ENCODE measurements at places on chromosomes 4 and X.

DNA sequence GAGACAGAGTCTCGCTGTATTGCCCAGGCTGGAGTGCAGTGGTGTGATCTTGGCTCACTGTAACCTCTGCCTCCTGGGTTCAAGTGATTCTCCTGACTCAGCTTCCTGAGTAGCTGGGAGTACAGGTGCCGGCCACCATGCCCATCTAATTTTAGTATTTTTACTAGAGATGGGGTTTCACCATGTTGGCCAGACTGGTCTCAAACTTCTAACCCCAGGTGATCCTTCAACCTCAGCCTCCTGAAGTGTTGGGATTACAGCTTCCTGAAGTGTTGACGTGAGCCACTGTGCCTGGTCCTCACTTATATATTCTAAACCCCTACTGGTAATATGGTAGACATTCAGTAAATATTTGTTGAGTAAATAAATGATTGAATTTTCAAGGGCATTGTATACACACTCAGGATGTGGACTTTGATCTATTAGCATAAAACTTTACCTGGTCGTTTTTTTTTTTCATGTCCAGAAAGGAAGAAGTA is 33.0 kb downstream of the MTHFD2L start:
- no peak for DNase-seq

GRCh38 chr4:176910646-176911045 is 117.9 kb upstream of the VEGFC start:
- no peak for DNase-seq

- no peak for DNase-seq
Measured at GRCh38 chr4:81021981-81022380, 8.5 kb upstream of the BMP3 start.

DNA sequence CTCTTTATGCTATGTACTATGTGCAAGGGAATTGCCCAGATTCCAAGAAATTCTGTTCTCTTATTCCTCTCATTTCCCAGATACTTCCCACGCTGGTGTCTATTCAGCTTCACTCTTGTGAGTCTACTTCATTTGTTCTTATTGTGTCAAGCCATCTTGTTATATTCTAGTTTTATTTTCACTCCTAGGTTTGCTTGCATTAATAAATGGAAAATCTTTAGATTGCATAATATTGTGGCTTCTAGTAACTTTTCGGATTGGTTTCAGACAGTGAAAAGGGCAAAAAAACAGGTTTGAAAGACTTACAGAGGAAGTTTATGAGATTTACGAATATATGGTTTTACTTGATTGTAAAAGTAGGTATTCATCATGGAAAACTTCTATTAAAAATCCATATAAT is 128.4 kb downstream of the BTC start:
- no peak for DNase-seq

DNA sequence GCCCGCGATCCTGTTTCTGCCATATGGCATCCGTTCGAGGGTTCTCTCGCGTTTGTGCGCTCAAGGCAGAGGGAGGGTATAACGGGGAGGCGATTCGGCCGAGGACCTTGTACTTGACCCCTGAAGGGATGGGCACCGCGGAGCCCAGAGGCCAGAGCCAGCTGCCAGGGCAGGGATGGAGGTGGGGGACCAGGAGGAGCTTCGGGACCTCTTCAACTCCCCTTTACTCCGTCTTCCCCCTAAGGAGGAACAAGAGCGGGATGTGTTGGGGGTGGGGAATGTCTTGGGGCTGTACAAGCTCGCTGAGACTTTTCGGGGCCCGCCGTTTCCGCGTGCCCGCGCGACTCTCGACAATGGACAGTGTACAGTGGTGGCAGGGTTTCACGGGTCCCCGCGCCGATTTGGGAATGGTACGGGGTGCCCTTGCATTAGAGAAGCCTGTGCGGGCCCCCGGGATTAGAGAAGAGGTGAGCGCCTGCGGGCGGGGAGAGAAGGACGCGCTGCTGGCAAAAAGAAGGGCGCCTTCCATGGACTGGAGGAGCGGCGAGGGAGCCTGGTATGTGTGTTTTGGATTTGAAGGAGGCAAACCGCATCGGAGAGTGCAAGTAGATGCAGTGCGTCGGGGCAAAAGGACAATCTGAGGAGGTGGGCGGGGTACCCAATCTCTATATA is 760 bp downstream of the UGT8 start:
- DNase-seq, result no peak

GRCh38 chrX:102808336-102808735 is 87.8 kb downstream of the GPRASP3 start:
- no peak for DNase-seq

GRCh38 chrX:112968351-112969133 is 127.9 kb upstream of the AMOT start:
- DNase-seq, result no peak

GRCh38 chrX:108071578-108071977 is 19.8 kb downstream of the PSMD10 start:
- no peak for DNase-seq

DNA sequence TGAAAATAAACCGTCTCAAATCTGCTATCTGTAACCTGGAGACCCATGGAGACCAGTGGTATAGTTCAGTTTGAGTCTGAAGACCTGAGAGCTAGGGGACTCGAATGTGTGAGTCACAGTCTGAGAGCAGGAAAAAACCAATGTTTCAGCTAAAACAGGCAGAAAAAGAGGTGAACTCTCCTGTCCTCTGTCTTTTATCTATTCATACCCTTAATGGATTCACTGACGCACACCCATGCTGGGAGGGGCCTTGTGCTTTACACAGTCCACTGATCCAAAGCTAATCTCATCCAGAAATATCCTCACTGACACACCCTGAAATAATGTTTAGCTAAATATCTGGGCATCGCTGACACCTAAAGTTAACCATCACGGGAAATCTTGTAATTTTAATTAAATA is 297.9 kb downstream of the GPM6A start:
- DNase-seq, result no peak

GRCh38 chrX:72715546-72715945 is 1.4 kb upstream of the PHKA1 start:
- DNase-seq, result no peak
